ENCODE measurements at places on chromosomes 4 and X.

- DNase-seq, result no peak
Measured at GRCh38 chrX:45715748-45716147, 515.1 kb upstream of the DIPK2B start.

DNA sequence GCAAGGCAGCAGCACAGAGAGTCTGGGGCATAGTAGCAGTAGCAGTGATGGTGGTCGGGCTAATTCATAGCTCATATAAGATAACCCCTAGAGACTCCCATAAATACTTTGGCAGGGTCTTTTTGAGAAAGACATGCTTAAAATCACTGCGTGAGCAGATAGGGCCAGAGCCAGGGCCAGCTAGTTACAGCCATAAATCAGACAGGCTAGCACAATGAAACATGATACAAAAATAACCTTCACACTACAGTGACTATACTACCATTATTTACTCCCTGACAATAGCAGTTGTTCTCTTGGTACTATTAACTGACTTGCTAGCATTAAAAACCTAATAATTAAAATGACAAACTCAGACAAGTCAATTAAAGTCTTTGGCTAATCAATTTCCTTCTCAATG is 295.9 kb downstream of the SMARCA1 start:
- DNase-seq, result no peak

- DNase-seq, result no peak
Measured at GRCh38 chr4:47510506-47511143, 25.6 kb downstream of the ATP10D start.

GRCh38 chrX:40922307-40922706 is 162.9 kb upstream of the USP9X start:
- DNase-seq, result no peak

GRCh38 chr4:4532371-4533154 is 9.3 kb downstream of the STX18 start:
- no peak for DNase-seq

GRCh38 chr4:185919107-185919506 is 107.1 kb upstream of the SORBS2 start:
- no peak for DNase-seq

DNA sequence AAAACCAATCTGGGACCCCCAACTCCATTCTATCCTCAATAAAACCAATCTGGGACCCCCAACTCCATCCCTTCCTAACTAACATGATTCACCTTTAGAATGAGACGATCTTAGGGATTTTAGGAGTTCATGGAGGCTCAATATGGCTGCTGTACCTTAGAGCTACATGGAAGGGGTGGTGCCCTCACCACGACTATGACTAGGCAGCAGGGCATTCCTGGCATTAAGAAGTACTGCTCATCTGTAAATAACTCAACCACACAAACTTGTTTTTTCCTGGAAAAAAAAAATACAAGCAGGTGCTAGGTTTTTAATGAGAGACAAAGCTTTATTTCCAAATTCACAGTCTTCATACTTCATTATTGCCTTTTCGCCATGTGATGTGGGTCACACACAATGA is 346.5 kb upstream of the FAT1 start:
- no peak for DNase-seq

GRCh38 chr4:74338792-74339333 is 26.1 kb upstream of the EREG start:
- no peak for DNase-seq

DNA sequence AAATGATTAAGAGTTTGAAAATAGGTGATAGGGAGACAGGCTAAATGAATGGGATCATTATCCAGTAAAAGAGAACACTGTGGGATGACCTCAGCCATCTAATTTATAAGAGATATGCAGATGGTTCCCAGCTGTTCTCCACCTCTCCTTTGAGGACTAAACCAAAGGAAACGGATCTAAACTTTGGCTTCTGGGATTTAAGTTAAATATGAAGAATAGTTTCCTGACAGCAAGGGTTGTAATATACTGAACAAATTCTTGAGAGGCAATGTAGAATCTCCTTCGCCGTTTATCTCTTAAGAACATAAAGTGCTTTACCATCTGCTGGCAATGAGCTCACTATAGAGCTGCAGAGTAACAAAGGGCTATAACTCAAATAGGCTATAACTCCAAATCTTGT is 35.4 kb upstream of the HPGDS start:
- DNase-seq, result no peak

GRCh38 chrX:136189222-136189621 is 41.9 kb downstream of the FHL1 start:
- DNase-seq, result no peak

- DNase-seq, result no peak
Measured at GRCh38 chr4:108003982-108004515, 14.4 kb downstream of the HADH start.

- DNase-seq, result no peak
Measured at GRCh38 chrX:119071381-119071780, 1.4 kb upstream of the CT47C1 start.

- DNase-seq, result no peak
Measured at GRCh38 chr4:38002451-38003071, 42.4 kb downstream of the PTTG2 start.

- DNase-seq, result no peak
Measured at GRCh38 chr4:77196866-77197265, 39.9 kb downstream of the CCNG2 start.

- DNase-seq, result no peak
Measured at GRCh38 chr4:21507439-21507838, 441.1 kb downstream of the KCNIP4 start.

DNA sequence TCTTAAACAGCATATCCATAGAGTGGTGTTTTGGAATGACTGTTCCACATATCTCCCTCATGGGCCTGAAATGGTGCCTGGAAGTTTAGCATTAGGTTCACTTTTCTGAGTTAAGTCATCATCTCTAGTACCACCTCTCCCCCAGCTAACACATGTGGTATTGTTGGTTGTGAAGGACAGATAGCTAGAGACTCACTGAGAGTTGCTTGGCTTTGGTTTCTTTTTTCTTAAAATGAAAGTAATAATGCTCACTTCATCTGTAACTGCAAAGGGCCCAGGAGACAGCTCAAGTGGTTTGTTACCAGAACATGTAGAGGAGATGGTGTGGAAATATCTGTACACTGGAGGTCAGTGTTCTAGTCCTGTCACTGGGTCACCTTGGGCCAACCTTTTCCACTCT is 90.9 kb downstream of the EFNB1 start:
- DNase-seq, result no peak

DNA sequence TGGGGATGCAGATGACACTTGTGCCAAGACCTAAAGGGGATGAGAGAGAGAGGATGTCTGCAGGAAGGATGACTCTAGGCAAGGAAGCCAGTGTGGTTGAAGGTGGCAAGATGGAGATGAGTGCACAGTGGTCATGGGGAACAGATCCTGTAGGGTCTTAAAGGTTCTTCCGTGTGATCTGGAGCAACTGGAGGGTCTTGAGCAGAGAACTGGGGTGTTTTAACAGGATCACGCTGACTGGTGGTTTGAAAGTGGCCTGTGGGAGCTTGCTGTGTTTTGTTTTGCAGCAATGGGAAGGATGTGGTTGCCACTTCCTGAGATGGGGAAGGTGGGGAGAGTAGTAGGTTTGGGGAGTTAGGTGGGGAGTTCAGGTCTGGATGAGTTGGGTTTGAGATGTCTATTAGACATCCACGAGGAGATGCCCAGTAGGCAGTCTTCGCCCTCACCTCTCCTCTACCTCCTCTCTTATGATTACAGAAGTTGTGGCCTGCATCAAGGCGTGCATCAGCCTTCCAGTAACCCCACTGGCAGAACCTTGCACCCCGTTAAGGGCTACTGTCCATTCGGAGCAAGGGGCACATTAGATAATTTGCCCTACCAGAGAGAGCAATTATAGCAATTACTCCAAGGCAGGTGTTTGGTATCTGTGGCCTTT is 1.4 kb upstream of the STBD1 start:
- DNase-seq, result no peak

DNA sequence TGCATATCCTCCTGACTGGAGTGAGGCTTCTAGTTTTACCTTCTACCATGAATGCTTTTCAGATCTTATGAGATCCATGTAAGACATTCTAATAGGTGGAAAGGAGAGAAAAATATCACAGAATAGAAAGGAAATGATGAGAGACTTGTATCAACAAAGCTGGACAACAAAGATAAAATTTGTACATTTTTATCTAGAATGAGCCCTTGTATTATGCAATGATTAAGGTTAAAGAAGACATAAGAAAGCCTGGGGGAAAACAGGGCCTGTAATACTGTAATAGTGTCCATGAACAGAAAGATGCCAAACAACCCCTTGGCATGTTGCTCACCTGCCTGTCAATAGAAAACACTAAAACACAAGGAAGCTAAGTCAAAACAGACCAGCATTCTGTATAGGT is 44.2 kb upstream of the SCRG1 start:
- DNase-seq, result no peak

GRCh38 chrX:14899607-14900006 is 26.4 kb downstream of the MOSPD2 start:
- no peak for DNase-seq

- DNase-seq, result no peak
Measured at GRCh38 chr4:107825072-107825824, 516 bp downstream of the SGMS2 start.

- DNase-seq, result no peak
Measured at GRCh38 chrX:46381630-46382029, 163.6 kb downstream of the ZNF674 start.

DNA sequence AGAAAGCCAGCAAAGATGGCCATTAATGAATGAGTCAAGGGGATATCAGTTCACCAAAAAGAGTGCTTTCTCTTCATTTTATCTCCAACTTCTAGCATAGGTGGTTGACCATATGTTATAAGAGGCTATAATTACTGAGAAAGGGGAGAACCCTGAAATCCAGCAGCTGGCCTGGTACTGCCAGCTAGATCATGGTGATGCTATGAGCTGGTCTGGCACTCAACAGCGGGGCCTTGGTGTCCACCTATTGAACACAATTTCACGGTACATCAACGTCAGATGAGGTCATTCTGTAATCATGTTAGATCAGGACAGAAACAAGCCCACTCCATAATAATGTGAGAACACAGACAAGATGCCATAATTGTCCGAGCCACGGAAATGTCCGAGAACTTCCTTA is 1644.8 kb upstream of the PCDH7 start:
- no peak for DNase-seq

DNA sequence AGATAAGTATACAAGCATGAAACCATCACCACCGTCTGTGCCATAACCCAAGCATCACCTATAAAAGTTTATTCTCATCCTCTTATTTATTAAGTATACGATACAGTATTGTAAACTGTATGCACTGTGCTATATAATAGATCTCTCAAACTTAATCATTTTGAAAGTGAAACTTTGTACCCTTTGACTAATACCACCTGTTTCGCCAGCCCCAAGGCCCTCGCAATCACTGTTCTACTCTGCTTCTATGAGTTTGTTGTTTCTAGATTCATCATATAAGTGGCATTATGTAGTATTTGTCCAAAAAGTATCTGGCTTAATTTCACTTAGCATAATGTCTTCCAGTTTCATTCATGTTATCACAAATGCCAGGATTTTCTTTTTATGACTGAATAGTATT is 72.1 kb upstream of the DOCK11 start:
- DNase-seq, result no peak

- DNase-seq, result no peak
Measured at GRCh38 chrX:44873415-44874276, 658 bp downstream of the KDM6A start.

DNA sequence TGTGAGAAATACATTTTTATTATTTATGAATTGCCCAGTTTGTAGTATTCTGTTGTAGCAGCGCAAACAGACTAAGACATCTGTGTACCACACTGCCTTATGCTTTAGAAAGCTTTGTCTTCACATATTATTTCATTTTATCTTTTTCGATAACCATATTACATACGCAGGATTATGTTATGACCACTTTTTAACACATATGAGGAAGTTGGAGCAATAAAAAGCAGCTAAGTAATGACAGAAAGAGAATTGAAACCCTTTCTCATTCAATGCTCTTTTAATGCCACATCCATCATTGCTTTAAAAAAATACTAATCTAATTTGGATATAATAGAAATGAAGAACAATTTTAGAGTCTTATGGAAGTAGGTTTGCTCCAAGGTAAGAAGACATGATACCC is 99.7 kb downstream of the CT47B1 start:
- no peak for DNase-seq

GRCh38 chrX:30262763-30263162 is 15.8 kb downstream of the MAGEB1 start:
- DNase-seq, result no peak

DNA sequence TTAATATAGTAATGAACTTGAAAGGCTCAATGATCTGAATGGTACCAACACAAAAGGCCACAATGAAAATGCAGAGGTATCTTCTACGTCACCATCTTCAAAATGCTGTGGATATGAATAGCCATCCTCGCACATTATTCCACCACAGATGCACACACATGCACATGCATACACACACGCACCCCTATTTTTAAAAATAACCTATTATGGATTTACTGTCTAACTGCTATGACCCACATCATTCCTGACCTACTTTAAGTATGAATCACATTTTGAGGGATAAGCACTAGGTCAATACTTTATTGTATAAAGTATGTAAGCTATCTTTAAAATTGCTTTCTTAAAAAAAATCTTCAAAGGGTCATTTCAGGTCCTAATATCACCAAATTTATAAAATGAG is 24.4 kb upstream of the CORIN start:
- DNase-seq, result no peak

- DNase-seq, result no peak
Measured at GRCh38 chrX:14194711-14195110, 165.0 kb upstream of the GEMIN8 start.
